ENCODE measurements at places on chromosomes 12 and 14.

DNA sequence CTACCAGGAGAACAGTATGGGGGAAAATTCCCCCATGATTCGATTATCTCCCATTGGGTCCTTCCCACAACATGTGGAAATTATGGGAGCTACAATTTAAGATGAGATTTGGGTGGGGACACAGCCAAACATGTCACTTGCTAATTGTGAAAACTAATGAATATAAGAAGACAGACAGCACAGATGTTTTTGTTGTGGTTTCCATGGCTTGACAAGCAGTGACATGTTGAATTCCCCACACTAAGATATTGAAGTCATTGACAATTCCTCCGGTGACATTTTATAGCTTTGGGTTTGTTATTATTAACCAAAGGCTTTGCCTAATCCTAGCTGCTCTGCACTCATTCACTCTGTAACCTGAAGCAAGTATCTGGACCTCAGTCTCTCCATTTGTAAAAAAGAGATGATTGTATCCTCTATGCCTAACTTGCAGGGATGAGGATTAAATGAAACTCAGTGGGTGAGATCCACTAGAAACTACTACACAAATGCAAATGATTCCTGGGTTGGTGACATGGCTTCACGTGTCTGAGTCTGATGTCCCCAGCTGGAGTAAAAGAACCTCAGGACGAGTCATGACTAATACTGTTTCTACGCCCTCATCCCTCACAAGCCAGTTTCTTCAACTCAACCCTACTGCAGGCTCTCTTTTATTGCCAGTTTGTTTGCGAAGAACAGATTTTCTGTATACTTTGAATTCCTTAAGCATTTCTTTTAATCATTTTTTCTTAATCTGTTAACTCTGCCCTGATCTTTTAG lies 71.6 kb downstream of the ASCL1 start:
- DNase-seq, result no peak

GRCh38 chr12:96425951-96426350 lies 25.7 kb upstream of the CDK17 start:
- no peak for DNase-seq

DNA sequence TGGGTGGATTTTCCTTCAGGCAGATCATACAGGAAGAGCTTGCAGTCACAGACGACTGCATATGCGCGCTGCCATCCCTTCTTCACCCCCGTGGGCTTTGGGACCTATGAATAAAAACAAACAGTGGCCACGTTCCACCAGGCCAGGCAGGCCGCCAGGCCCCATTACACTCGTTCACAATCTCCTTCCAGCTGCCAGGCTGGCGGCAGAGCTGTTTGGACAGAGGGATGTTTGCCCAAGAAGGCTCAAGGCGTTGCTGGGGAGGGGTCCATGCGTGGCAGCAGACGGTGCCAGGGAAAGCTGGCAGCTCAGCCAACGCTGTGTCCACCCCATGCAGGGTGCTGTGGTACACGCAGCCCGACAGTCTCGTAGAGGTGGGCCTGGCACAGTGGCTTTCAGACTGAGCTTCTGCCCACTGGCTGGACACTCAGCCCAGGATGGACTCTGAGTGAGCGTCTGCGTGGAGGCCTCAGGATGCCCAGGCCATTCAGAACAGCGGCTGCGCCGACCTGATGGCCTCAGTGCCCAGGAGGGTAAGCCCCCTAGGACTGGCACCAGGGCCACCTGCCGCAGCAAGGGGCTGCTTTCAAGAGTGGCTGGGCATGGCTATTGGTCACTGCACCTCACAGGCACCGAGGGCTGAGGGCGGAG lies 27.5 kb downstream of the AMN start:
- no peak for DNase-seq

DNA sequence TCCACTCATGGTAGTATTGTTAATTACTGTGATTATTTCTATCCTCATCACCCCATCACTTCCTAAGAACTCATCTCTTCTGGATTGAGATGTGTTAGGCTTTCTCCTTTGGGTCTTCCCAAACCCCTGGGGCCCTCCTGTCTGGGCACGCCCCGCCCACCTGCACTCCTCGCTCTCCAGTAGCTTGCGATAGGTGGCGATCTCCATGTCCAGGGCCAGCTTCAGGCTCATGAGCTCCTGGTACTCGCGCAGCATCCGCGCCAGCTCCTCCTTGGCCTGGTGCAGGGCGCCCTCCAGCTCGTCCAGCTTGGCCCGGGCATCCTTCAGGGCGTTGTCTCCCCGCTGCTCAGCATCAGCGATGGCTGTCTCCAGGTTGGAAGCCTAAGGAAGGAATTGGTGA lies 6.8 kb downstream of the KRT71 start:
- DNase-seq, result no peak

- DNase-seq, result no peak
Observed at GRCh38 chr14:81222126-81222525, 1.4 kb upstream of the GTF2A1 start.

GRCh38 chr12:49511410-49511809 lies 27.4 kb upstream of the KCNH3 start:
- no peak for DNase-seq

DNA sequence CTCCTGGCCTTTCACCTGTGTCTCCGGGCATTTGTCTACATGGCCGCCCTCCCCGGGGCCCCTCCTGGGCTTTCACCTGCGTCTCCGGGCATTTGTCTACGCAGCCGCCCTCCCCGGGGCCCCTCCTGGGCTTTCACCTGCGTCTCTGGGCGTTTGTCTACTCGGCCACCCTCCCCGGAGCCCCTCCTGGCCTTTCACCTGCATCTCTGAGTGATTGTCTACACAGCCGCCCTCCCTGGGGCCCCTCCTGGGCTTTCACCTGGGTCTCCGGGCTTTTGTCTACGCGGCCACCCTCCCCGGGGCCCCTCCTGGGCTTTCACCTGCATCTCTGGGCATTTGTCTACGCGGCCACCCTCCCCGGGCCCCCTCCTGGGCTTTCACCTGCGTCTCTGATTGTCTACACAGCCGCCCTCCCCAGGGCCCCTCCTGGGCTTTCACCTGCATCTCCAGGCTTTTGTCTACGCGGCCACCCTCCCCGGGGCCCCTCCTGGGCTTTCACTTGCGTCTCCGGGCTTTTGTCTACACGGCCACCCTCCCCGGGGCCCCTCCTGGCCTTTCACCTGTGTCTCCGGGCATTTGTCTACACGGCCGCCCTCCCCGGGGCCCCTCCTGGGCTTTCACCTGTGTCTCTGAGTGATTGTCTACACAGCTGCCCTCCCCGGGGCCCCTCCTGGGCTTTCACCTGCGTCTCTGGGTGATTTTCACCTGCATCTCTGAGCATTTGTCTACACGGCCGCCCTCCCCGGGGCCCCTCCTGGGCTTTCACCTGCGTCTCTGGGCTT lies 68.0 kb upstream of the GALNT9 start:
- DNase-seq, result no peak

GRCh38 chr12:24838531-24838950 lies 110.4 kb downstream of the BCAT1 start:
- DNase-seq, result no peak

GRCh38 chr12:61254225-61254624 lies 1006.0 kb upstream of the USP15 start:
- no peak for DNase-seq

- DNase-seq, result no peak
Observed at GRCh38 chr12:27336282-27336653, 3.6 kb downstream of the BMAL2 start.

DNA sequence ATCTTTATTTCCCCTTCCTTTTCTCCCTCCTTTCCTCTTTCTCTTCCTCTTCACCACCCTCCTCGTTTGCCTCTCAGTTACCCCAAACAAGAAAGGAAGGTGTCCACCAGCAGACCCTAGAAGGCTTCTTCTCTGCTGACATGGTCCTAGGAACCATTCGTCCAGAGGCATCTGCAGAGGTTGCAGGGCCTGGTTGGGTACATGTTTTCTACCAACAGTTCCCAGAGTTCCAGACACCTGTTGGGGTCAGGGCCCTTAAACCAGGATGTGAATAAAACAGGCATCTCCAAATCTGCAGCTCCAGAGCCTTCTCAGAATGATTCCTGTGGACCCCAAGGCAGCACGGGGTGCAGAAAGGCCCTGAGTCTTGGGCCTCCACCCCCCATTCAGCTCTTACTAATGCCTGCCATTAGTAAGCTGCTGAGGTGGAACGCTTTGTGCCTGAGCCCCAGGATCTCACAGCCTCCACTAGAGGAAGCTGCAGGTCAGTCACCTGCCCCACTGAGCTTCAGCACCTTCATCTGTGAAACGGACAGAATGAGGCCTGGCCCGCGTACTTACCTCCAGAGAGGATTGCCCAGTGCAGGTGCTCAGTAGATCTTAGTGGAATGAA lies 130.4 kb downstream of the DICER1 start:
- DNase-seq, result no peak

DNA sequence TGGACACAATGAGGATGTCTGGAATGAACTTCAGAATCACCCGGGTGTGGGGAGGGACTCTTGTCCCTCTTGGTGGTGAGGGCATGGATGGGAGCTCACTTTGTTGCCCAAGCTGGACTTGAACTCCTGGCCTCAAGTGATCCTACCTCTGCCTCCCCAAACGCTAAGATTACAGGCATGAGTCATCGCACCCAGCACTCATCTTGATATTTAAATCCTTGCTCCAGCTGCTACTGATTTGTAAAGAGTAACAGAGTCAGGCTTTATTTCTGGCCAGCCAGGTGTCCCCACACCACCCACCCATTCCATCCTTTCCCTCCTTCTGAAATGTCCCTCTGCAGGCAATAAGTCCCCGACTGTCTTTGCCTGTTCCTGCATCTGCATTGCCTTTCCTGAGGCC lies 4.9 kb downstream of the DDX54 start:
- no peak for DNase-seq

DNA sequence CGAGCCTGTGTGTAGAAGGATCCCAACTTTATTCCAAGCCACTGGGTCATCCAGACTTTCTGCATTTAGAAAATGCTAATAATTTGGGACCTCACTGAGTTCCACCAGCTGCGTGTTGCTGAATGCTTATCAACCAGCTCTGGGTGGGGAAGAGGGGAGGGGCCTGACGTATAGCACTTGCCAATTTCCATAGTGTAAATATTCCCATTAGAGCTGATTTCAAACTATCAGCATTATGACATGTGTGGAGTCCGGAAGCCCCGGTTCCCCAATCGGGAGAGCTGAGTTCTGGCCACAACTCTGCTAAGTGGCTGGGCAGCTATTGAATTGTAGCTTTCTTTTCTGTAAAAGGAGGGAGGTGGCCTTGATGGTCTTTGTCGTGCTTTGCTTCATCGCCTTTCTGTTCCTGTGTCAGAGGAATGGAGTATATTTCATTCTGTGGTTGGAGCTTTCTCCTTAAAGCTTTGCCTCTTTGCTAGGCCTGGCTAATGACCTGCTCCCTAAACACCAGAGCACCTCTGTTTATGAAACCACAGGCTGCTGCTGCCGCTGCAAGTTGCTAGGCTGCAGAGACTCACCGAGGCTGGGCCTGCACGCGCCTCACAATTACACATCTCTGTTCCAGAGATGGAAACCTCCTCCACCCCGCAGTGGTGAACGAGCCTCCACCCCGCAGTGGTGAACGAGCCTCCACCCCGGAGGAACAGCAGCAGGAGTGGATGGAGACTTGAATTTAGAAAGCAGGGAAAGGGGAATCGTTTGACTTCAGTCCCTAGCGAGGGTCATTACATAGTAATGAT lies 7.7 kb upstream of the BCL7A start:
- no peak for DNase-seq

DNA sequence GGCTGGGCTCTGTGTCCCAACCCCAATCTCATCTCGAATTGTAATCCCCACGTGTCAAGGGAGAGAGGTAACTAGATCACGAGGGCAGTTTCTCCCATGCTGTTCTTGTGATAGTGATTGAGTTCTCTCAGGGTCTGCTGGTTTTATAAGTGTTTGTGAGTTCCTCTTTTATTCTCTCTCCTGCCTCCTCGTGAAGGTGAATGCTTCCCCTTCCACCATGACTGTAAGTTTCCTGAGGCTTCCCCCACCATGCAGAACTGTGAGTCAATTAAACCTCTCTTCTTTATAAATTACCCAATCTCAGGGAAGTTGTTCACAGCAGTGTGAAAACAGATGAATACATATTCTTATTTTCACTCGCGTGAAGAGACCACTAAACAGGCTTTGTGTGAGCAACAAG lies 148.2 kb downstream of the TMEM30B start:
- DNase-seq, result no peak

All from NCI-H2227 treated with DMSO at 0.1 percent for 48 hours (cell line).